ENCODE measurements at places on chromosomes 16 and 17.

DNA sequence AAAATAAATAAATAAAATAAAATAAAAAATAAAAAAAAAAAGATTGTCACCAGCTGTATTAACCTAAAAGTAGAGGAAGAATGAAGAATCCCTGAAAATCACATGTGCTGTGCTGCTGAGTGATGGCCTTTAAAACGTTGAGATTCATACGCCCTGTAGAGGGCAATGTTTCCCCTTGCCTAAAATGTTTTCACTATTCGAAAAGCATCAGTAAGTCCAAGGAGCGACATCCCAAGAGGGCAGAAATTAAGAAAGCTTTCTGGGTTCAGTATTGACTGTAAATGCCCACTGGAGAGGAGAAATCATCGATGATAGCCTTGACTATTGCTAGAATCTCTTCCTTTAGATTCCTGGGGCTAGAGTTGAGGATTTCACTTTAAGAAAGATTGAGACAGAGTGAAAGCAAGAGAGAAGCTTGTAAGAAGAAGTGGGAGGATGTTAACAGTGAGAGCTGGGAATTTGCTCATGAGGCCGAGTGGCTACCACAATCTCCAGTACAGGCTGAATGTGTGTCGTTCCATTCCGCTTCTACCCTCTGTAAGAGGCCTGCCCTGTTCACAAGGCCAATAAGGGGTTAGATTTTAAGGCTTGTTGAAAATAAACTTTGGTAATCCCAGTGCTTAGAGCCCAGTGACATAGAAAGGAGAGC is 170.8 kb upstream of the FAM20A start:
- no peak for DNase-seq

DNA sequence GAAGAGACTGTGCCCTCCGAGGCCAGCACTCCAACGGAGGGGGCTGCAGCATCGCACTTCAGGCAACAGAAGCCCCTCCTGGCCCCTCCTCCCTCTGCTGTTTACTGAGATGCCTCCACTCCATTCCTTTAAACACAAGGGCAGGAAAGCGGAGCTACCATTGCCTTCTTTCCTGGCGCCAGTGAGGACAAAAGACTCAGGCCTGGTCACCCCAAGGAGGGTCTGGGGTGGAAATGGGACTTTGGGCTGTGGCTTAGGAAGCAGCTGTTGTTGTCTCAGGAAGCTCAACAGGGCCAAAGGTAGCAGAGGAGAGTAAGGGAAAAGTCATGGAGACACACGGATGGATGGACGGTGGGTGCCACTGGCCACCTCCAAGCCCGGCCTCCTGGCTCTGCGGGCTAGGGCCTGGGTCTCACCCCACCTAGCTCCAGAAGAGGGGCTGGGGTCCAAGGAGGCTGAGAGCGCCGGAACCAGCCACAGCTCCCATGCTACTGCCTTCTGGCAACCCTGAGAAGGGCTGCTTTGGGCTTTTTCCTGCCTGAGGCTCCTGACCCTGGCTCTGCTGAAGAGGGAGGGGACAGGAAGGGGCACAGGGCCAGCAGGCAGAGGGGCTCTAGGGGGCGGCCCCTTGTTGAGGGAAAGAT is 11.1 kb downstream of the CD300LG start:
- no peak for DNase-seq

DNA sequence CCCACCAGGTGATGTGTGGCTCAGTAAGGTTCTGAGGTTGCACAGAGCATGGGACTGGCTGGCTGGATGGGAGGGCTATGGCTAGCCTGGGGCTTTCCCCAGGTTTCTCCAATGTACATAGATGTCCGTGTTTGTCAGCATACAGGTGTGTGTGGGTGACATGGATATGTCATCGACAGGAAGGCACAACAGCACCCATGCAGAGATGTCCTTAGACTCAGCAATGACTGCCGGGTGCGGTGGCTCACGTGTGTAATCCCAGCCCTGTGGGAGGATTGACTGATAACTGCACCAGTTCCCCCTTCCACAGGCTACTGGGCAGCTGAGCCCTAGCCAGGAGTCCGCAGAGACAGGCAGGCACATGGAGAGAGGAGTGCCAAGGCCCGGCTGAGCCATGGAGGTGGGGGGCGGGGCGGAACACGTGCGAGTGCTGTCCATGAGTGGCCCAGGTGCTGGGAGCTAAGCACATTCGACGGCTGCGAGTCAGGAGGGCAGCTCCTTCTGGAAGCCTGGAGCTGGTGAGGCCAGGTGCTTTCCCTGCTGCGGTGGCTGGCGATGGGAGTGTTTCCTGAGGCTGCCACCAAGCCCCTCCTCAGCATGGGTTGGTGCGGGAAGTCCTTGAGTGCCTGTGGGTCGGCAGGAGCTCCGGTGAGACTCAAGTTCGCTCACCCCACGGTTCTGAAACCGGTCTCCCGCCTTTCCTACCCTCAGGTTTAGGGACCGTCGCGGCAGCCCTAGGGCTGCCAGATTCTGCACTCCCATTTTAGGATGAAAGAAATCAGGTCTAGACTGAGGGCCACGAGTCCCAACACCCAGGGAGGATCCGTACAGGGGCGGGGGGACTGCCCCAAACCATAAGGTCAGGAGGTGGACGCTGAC is 858 bp upstream of the ASPSCR1 start:
- DNase-seq: no peak

- no peak for DNase-seq
Measured at GRCh38 chr16:55498101-55498500, 10.8 kb upstream of the LPCAT2 start.

- DNase-seq: no peak
Measured at GRCh38 chr17:42413464-42414040, 9.5 kb downstream of the CAVIN1 start.

DNA sequence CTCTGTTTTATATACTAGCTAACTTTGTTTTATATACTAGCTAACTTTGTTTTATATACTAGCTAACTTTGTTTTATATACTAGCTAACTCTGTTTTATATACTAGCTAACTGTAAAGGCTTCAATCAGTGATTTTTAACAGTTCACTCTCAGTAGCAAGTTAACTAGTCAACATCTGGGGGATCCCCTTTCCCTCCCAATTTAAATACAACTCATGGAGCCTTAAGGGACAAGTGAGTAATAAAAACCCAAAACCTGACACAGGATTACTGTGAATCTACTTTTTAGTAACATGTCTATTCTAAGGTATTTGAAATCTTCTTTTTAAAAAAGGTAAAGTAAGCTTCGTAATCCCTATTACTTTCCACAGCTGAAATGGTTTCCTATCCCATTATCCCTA is 32.2 kb downstream of the FAM222B start:
- no peak for DNase-seq

DNA sequence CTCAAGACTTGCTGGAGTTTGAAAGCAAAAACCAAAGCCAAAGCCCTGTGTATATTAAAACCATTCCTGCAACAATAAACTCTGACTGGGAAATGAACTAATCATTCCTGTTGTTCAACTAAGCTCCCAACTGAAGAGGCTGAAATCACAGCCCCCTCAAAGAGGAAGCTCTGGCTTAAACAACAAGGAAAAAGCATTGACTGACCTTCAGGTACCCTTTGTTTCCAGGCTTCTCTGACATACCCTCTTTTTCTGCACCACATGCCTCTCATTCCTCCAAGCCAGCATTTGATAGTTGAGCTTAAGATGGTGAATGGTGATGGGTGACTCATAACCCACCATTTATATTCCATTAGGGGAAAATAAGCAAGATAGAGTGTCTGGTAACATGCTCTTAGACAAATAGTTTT is 470.9 kb upstream of the SOX9 start:
- DNase-seq: no peak

DNA sequence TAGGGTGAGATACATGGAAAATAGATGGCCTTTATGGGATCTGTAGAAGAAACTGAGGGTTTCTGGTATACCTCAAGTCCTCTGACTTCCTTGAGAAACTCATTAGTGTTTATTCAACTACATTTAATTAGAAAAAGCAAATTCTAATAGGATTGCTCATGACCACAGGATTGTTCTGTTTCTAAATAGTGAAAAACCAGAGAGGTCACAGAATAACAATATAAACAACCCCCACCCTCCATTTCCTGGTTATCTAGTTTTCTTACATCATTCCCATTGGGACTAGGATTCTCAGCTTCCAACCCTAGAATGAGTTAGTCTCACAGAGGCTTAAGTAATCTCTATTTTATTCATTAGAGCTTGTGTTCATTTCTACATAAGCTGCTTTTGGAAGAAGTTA is 30.0 kb downstream of the SF3B3 start:
- no peak for DNase-seq

GRCh38 chr17:74368341-74369081 is 1.2 kb downstream of the GPR142 start:
- DNase-seq: peak; percentile 75

- DNase-seq: no peak
Measured at GRCh38 chr17:7177954-7178477, 1.2 kb downstream of the ASGR1 start.

GRCh38 chr17:5011928-5012327 is 14.2 kb downstream of the KIF1C start:
- no peak for DNase-seq

DNA sequence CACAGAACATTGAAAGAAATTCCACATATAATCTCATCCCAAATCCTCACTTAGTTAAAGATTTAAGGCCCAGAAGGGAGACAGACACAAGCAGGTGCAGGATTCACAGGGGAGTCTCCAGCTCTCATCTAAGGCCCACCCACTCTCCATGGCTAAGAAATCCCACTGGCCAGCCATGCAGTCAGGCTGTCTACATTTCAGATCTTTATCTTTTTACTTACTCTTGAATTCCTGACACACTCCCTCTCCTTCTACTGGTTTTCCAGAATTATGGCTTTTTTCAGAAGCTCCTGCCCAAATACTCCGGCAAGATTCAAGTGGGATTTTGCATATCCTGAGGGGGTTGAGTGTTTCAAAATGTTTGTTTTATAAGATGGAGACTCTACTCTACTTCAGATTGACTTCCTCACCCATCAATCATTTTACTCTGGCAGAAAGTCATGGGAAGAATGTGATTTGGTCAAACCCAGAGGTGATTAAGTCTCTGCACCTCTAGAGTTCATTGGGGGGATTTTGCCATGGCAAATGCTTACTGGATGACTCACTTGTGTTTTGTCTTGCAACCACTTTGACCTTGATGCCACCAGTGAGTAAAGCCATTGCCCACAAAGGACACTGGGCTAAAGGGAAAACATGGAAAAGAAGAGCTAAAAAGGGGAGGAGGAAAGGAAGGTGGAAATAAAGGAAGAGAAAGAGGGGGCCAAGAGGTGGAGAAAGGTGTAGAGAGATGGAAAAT is 688.8 kb upstream of the SALL1 start:
- DNase-seq: no peak

DNA sequence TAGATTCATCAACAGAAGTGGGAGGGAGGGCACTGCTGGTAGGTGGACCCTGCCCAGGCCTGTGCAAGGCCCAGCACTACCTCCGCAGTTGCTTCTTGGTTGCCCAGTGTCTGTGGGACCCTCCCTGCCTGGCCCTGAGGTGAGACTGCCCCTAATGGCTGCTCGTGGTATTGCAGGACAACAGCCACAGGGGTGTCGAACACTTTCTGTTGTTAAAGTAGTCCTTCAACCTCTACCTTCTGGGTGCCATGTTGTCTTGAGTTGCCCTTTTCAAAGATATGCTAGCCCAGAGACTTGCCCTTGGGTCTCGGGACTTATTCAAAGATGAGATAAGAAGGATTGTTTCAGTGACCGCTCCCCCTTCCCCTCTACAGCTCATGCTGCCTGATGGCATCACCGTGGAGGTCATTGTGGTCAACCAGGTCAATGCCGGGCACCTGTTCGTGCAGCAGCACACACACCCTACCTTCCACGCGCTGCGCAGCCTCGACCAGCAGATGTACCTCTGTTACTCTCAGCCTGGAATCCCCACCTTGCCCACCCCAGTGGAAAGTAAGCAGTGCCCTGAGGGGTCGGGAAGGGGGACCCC is 29.1 kb downstream of the AKAP1 start:
- DNase-seq: no peak

DNA sequence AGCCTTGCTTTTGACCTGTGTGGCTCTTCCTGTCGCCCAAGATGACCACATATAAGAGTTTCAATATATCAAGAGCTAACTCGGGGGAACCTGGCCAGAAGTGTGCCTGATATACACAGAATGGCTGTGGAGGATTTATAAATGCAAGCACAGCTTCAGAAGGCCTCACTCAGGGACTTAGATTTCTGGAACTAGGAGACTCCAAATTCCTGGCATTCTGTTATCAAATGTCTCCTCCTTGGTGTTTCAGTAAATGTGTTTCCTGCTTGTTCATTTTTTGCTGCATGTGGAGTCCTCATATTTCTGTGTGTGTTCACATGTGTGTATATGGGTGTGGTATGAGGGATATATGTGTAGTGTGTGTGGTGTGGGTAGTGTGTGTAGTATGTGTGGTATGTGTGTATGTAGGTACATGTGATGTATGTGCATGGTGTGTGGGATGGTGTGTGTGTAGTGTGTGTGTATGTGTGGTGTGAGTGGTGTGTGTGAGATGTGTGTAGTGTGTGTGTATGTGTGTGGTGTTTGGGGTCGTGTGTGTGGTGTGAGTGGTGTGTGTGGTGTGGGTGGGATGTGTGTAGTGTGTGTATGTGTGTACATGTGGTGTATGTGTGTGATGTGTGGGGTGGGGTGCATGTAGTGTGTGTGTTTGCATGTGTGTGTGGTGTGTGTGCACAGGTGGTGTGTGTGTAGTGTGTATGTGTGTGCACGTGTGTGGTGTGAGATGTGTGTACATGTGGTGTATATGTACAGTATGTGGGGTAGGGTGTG is 981 bp upstream of the CD300H start:
- no peak for DNase-seq

GRCh38 chr17:538181-538973 is 176.3 kb downstream of the VPS53 start:
- DNase-seq: peak; percentile 54

- no peak for DNase-seq
Measured at GRCh38 chr17:79627184-79627765, 16.4 kb upstream of the RBFOX3 start.

GRCh38 chr16:81175325-81175891 is 63.1 kb upstream of the BCO1 start:
- DNase-seq: no peak

DNA sequence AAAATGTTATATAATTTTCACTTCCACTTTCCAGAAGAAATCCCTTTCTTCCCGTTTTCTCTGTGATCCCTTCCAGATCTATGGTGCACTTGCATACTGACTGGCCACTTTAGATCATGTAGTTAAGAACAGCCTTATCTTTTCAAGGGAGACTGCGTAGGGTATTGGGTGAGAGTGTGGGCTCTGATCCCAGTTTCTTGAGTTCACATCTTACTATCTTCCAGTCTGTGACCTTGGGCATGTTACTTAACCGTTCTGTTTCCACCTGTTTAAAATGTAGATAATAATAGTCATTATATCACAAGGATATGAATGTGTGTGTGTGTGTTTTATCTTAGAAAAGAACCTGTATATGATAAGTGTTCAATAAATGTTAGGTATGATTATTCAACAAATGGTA is 83.7 kb downstream of the TANGO6 start:
- DNase-seq: no peak

DNA sequence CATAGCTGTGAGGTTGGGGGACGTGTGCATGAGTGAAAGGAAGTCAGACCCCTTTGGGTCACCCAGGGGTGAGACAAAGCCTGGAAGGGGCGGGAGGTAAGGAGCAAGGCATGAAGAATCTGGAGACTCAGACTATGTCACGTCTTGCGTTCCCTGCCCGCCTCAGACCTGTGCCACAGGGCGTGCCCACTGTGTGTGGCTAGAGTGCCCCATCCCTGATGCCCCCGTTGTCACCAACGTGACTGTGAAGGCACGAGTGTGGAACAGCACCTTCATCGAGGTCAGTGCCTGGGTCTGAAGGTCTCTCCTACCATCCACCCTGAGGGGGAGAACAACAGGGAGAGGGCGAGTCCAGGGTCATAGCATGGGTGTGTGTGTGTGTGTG is 15.1 kb upstream of the PDK2 start:
- no peak for DNase-seq

GRCh38 chr17:2064980-2065785 is 10.3 kb downstream of the HIC1 start:
- DNase-seq: peak; percentile 67
